ENCODE measurements at places on chromosomes 5 and 9. TPM values are rescaled to one million over a fixed set of nuclear protein-coding genes. Genes with fewer than 3 reads are reported as not detected.

DNA sequence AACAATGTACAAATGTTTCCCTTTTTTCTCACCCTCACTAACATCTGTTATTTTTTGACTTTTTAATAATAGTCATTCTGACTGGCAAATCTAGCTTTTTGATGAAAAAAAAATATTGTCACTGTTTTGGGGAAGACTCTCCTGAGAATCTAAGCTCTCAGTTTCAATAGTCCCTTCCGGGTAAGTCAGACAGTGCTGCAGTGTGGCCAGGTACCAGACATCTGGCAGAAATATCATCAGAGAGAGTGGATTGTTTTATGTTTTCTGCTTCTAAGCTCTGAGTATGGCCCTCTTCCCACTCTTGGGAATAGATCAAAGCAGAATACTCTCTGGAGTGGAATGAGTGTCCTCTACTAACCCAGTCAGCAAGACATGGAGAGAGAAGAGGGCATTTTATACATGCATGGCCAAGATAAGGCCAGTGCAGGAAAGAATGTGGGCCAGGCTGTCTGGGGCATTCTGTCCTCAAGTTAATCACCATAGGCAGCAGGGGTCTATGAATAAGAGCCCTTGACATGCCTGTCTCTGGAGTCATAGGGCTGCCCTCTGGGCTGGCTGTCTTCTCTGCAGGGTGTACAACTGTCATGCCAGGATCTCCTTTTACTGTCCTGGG is 38.5 kb upstream of the OR2S2 start:
- no peak overlapping the region for H3K27ac ChIP-seq
- H3K36me3 ChIP-seq = no peaks in the 10 kb centered on the region
- no peak for DNase-seq
- peaks cover 8% of the 10 kb centered on the region for H3K27me3 ChIP-seq
- no peaks in the 10 kb centered on the region for H3K4me1 ChIP-seq
- no peak overlapping the region for H3K4me3 ChIP-seq

GRCh38 chr9:81591791-81592190 is 97.6 kb downstream of the TLE1 start:
- no peaks in the 10 kb centered on the region for H3K27me3 ChIP-seq
- no peak overlapping the region for H3K27ac ChIP-seq
- H3K36me3 ChIP-seq = no peaks in the 10 kb centered on the region
- peaks cover 29% of the 10 kb centered on the region for H3K4me1 ChIP-seq
- no peak overlapping the region for H3K4me3 ChIP-seq

DNA sequence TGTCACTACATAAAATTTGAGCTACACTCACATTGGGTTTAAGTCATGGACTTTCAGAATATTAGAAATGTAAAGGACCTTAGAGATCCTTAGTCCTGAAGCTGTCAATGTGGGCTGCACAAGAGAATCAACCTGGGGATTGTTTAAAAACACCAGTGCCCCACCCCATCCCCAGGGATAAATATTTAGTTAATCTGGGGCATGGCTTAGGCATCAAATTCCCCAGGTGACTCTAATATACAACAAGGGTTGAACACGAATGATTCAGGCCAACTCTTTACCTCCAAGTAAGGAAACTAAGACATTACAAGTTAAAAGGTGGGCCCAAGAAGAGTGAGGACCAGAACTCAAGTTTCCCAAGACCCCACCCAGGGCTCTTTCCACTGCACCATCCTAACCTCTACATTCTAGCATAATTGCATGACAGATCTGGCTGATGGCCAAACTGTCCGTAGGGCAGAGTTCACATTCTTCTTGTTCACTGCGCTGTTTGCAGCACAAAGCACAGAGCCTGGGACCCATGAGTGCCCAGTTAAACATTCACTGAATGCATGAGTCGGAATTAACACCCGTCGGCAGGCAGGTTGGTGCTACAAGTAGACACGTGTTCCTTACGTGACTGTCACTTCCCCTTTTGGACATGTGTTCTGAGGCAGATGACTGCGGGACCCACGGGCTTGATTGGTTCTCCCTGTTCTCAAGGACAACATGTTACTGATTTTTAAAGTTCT is 25.2 kb downstream of the CYFIP2 start:
- no peaks in the 10 kb centered on the region for H3K27me3 ChIP-seq
- no peaks in the 10 kb centered on the region for H3K36me3 ChIP-seq
- no peaks in the 10 kb centered on the region for H3K4me1 ChIP-seq
- H3K27ac ChIP-seq = no peak overlapping the region
- H3K4me3 ChIP-seq = no peak overlapping the region

GRCh38 chr5:99449786-99450185 is 521.0 kb upstream of the CHD1 start:
- H3K4me3 ChIP-seq = no peak overlapping the region
- no peak for DNase-seq
- H3K4me1 ChIP-seq = no peaks in the 10 kb centered on the region
- no peak overlapping the region for H3K27ac ChIP-seq
- H3K36me3 ChIP-seq = no peaks in the 10 kb centered on the region

- no peak for DNase-seq
- no peak overlapping the region for H3K4me3 ChIP-seq
- H3K4me1 ChIP-seq = peaks cover 43% of the 10 kb centered on the region
- no peak overlapping the region for H3K27ac ChIP-seq
These were observed 129.3 kb downstream of the EFNA5 start for GRCh38 chr5:107541400-107541799.

DNA sequence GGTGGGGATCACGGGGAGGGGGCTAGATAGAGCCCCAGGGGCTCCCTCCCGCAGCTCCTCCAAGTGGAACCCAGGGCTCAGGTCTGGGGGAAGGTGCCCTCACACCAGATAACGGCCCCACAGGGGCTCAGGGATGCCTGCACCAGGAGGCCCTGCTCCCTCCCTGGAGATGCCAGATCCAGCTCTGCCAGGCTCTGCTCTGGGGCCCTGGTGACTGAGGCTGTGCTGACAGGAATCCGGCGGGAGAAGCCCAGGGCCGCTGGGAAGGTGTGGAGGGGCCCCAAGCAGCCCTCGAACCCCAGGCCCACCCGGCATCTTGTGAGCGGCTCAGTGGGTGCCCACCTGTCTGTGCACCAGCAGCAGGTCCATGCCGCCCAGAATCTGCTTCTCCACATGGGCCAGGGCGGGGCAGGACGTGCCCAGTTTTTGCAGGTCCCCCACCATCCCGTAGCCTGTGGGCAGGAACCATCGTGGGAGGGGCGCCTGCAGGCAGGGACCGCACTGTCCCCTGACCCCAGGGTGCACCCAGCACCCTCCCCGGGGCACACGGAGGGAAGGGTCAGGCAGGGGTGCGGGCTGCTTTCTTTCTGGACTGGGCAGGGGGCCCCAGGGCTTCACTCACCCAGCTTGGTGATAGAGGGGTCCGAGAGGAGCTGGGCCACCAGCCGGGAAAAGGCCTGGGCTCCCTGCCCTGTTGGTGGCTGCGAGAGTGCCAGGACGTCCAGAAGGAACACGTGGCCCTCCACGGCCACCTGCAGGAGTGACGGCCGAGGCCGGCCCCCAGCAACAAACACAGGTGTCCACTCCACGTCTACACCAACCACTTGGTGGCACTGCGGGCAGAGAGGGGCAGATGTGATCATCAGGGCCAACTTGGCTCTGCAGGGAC is 48.9 kb upstream of the NRARP start:
- H3K36me3 ChIP-seq = peaks cover 27% of the 10 kb centered on the region
- H3K4me3 ChIP-seq = no peak overlapping the region
- no peaks in the 10 kb centered on the region for H3K27me3 ChIP-seq
- no peak for DNase-seq
- no peaks in the 10 kb centered on the region for H3K4me1 ChIP-seq

Gene SARDH
- total RNA-seq = 3.0 TPM

Gene ERAP2
- 7.7 TPM for total RNA-seq

Gene IRX2
- not detected for total RNA-seq

GRCh38 chr5:104793031-104793754 is 1230.6 kb upstream of the NUDT12 start:
- no peaks in the 10 kb centered on the region for H3K36me3 ChIP-seq
- H3K4me1 ChIP-seq = peaks cover 9% of the 10 kb centered on the region
- H3K4me3 ChIP-seq = no peak overlapping the region
- H3K27me3 ChIP-seq = no peaks in the 10 kb centered on the region

- H3K4me3 ChIP-seq = no peak overlapping the region
- peak; percentile 54 for DNase-seq
- H3K36me3 ChIP-seq = no peaks in the 10 kb centered on the region
- no peaks in the 10 kb centered on the region for H3K4me1 ChIP-seq
These were observed 27.5 kb upstream of the FCN2 start for GRCh38 chr9:134852906-134853654.

- no peak overlapping the region for H3K27ac ChIP-seq
- DNase-seq = no peak
- H3K4me1 ChIP-seq = peaks cover 12% of the 10 kb centered on the region
These were observed 40.5 kb downstream of the ITGA2 start for GRCh38 chr5:53029608-53030007.

- no peaks in the 10 kb centered on the region for H3K36me3 ChIP-seq
- no peak overlapping the region for H3K27ac ChIP-seq
- no peak for DNase-seq
- H3K27me3 ChIP-seq = no peaks in the 10 kb centered on the region
- no peak overlapping the region for H3K4me3 ChIP-seq
These were observed 275.6 kb upstream of the SLC30A5 start for GRCh38 chr5:68818057-68818695.

DNA sequence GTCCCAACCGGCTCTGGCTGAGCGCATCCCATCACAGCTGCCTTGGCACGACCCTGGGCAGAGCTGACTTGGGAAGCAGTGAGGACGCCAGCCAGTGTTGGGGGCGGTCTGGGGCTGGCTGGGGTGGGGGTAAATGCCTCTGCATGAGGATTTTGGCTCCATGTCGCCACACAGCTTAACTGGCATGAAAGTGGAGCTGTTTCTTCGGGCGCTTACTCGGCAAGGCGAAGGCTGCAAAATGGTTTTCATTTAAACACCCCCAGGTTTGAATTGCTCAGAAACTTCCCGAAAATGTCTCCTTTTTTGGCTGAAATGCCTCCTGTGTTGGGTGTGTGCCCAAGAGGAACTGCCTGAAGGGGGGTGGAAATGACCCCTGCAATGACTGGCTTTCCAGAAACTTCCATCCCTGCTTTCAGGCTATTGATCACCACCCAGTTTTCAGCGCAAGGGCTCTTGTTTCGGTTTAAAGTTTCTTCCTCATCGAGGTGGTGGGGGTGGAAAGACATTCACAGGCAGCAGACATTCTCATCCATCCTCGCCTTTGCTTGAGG is 38.3 kb downstream of the PTGES start:
- H3K4me3 ChIP-seq = no peak overlapping the region
- no peaks in the 10 kb centered on the region for H3K27me3 ChIP-seq
- peaks cover 5% of the 10 kb centered on the region for H3K4me1 ChIP-seq
- DNase-seq = no peak

Gene CDKN2B-AS1
- total RNA-seq = 0.49 TPM

- H3K4me3 ChIP-seq = no peak overlapping the region
- no peak for DNase-seq
- H3K27me3 ChIP-seq = no peaks in the 10 kb centered on the region
- no peaks in the 10 kb centered on the region for H3K4me1 ChIP-seq
- no peaks in the 10 kb centered on the region for H3K36me3 ChIP-seq
These were observed 526.7 kb upstream of the TRPC7 start for GRCh38 chr5:136892000-136892399.

Gene TRIM36
- total RNA-seq = 1.1 TPM

GRCh38 chr5:149325166-149325735 is 20.0 kb upstream of the GRPEL2 start:
- H3K4me1 ChIP-seq = peaks cover 18% of the 10 kb centered on the region
- DNase-seq = no peak
- no peaks in the 10 kb centered on the region for H3K27me3 ChIP-seq
- H3K36me3 ChIP-seq = no peaks in the 10 kb centered on the region
- no peak overlapping the region for H3K4me3 ChIP-seq

Gene KIF24
- total RNA-seq = 0.28 TPM

- H3K36me3 ChIP-seq = no peaks in the 10 kb centered on the region
- no peak overlapping the region for H3K4me3 ChIP-seq
- H3K27ac ChIP-seq = no peak overlapping the region
- no peaks in the 10 kb centered on the region for H3K4me1 ChIP-seq
- DNase-seq = no peak
- H3K27me3 ChIP-seq = no peaks in the 10 kb centered on the region
These were observed 59.6 kb downstream of the RASGRF2 start for GRCh38 chr5:81019748-81020147.

DNA sequence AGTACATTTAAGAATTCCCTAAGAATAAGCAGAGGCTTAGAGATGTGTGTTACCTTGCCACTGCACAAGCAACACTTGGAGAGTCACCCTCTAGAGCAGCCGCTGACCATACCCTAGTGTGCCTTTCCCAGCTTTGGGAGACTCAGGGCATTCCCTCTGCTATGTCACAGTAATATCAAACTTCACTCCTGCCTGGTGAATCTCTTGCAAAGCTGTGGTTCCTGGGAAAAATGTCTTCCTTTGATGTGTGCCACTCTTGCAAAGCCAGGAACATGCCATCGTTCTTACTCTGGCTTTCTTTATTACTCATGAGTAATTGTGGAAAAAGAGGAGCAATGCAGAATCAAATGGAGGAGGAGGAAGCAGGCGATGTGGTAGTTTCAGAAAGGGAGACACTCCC is 173.2 kb downstream of the CCDC192 start:
- no peak for DNase-seq
- H3K36me3 ChIP-seq = no peaks in the 10 kb centered on the region
- no peak overlapping the region for H3K27ac ChIP-seq
- H3K27me3 ChIP-seq = no peaks in the 10 kb centered on the region
- H3K4me3 ChIP-seq = no peak overlapping the region
- H3K4me1 ChIP-seq = peaks cover 21% of the 10 kb centered on the region

Gene PCDHB8
- total RNA-seq = 0.82 TPM

DNA sequence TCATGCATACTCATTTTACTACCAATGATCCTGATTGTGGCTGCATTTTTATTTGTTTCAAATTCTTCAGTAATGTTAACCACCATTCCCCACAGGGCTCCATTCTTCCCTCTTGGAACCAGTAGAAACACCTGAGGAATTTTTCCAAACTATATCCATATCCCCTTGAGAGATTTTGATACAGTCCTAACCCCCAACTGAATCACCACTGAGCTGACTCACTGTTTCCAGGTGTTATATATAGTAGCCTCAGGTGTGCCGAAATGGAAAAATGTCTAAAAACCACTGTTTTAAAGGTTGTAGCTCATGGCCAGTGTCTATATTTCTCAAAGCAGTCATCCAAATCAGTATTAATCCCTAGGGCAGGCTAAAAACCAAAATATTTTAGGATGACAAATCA is 85.2 kb downstream of the MRPS27 start:
- H3K36me3 ChIP-seq = peaks cover 39% of the 10 kb centered on the region
- no peaks in the 10 kb centered on the region for H3K27me3 ChIP-seq
- peaks cover 8% of the 10 kb centered on the region for H3K4me1 ChIP-seq
- DNase-seq = no peak

DNA sequence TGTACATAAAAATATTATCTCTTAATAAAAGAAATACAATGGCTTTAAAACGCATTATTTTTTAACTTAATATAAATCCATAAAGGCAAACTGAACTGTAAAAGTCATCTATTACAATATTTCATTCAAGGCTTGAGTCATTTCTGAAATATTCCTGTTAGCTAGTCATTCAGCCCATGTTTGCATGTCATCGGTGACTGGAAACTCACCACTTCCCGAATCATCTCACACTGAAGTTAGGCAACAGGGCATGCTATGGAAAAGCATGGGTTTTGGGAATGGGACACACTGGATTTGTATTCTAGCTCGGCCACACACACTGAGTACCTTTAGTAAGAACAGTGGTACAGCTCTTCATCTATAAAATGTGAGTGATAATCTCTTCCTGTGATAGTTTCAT is 691.1 kb upstream of the C9orf72 start:
- no peak for DNase-seq
- no peaks in the 10 kb centered on the region for H3K27me3 ChIP-seq
- H3K4me1 ChIP-seq = no peaks in the 10 kb centered on the region
- H3K4me3 ChIP-seq = no peak overlapping the region
- H3K27ac ChIP-seq = no peak overlapping the region
